Stimulated activated CD8-positive, alpha-beta memory T cell treated with anti-CD3 and anti-CD28 coated beads, Interleukin-15, amount 100 ng/mL, for 1 hour (primary cell): ENCODE measurements at places on chromosomes 4 and X.

DNA sequence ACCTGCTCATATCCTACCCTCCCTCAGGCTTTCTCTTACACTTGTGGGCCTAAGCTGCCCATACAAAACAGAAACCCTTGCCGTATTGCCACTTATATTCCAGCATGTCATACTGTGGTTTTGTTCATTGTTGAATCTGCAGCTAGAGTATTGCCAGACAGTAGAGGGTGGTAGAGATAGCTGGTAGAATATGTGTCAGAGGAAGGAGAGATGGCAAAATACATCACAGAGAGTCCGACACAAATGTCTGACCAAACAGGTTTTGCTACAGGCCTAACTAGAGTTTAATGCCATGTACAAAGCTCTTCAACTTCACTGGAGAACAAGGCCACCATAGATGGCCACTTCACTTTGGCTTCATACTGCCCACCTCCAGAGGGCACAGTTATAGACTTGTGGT, 160.1 kb downstream of the EFHC2 start:
- DNase-seq, result no peak

- no peak for DNase-seq
Observed at GRCh38 chrX:56284269-56284668, 52.1 kb downstream of the KLF8 start.

DNA sequence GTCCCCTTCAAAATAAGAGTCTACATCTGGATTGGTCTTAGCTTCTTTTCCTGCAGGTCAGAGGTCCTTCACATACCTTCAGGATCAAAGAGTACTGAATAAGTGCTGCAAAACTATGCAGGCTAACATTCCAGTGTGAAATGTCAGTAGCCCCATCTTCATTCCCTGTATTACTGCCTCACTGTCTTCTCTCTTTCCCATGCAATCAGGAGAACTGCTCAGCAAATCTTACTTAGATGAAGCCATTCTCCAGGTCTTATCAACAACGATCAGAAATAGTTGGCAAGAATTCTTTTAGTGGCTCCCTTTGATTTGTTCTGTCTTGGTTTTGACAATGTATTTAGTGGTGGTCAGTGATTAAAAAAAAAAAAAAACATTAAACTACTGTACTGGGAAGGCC, 26.0 kb upstream of the IQCM start:
- DNase-seq, result no peak

DNA sequence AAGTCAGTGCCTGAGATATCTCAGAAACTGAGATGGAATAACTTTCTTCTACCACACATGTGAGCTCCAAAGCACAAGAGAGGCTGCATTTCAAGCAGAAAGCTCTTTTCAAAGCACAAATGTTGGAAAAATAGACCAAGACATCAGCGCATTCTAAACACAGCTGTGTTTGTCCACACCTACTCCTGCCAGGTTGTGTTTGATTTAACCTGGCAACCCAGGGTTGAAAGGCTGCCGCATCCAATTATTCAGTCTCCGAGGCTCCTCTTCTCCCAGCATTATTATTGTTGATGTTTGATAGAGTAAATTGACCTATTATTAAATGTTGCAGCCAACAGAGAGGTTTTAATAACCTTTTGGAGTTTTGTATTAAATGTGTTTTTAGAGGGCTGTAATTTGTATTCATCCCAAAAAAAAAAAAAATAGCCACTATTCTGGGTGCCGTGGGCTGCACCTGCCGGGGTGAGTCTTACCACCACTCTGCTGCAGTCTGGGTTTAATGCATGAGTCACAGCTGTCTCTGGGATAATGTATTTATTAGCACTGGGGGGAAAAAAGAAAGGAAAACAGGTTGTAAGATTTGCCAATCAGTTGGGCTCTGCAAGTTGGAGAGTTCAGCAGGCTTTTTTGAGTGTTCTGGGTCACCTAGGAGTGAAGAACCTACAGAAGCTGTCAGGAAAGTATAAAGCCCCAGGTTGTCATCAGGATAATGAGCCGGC, 105.2 kb upstream of the NOCT start:
- no peak for DNase-seq

GRCh38 chrX:154466907-154467306, 8.8 kb downstream of the PLXNA3 start:
- no peak for DNase-seq

- DNase-seq, result no peak
Observed at GRCh38 chr4:123706973-123707372, 310.4 kb downstream of the SPRY1 start.

GRCh38 chr4:6658597-6659075, 18.2 kb downstream of the MRFAP1 start:
- no peak for DNase-seq

GRCh38 chrX:132023896-132024386, 839 bp downstream of the STK26 start:
- DNase-seq, result no peak

- DNase-seq, result no peak
Observed at GRCh38 chr4:76634220-76634619, 199.2 kb downstream of the SHROOM3 start.

GRCh38 chr4:156954587-156954986, 17.0 kb downstream of the PDGFC start:
- DNase-seq, result no peak

DNA sequence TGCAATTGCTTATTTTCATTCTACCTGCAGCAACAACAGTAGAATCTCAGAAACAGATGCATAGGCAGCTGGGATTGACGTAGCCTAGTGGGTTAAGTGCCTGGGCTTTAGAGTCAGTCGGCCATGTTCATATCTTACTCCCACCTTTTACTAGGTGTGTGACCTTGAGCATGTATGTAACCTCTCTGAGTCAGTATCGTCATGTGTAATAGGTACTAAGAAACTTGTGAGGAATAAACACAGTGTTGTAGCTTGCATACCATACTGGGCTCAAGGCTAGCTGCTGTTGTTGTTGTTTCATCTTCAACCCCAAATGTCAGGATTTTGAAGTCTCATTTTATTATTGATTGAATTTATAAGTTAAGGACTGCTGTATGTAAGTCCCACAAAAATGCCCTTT, 14.2 kb downstream of the RAB9A start:
- DNase-seq, result no peak

DNA sequence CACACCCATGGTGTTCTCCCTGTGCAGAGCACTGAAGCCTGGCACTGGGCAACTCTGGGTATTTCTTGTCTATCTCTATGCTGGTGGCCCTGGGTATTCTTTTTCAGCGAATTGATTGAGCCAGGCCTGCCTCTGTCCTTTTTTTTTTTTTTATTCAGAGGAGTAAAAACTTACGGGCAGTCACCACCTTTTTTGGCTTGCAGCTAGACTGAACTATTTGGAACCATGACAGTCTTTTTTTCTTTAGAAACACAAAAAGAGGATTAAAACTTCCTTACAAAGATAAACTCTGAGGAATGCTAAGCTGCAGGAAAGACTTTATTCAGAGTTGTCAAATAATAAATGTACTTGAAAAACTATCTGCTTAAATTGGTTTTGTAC, 119.2 kb upstream of the STIM2 start:
- DNase-seq, result no peak

DNA sequence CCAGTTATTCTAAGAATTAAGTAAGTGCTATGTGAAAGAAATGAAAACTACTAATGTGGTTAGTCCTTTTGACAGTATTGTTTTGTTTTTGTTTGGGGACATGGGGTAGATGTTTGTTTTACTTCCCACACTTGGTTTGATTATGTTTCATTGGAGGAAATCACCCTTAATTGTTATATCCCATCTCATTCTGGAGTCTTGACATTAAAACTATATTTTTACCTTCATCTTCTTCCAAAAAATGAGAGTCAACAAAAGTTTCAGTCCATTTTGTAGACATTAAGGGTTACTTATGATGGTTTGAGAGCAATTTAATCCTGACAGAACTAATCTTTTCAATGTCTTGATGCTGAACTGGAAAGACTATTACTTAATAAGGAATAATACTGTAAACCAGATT, 108.7 kb downstream of the GPC3 start:
- no peak for DNase-seq

GRCh38 chr4:81211956-81212355, 3.1 kb downstream of the PRKG2 start:
- DNase-seq, result no peak

- DNase-seq, result no peak
Observed at GRCh38 chr4:168415911-168416310, 64.4 kb downstream of the DDX60L start.

GRCh38 chr4:111537871-111538270, 607.4 kb upstream of the FAM241A start:
- no peak for DNase-seq

DNA sequence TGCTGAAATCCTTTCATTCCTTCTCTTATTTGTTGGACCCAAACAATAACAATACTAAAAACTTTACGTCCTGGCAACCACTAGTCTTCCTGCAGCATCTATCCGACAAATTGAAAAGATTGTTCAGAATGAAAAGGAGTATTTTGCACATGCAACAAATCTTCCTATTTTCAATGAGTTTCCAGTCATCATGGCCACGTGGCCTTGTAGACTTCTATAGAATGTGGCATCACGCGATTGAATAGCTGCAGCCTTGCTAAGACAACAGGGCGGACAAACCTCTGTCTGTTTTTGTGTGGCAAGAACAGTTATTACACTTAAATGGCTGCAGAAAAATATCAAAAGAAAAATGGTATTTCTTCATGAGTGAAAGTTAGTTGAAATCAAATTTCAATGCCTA, 297.9 kb upstream of the LCORL start:
- DNase-seq, result no peak

DNA sequence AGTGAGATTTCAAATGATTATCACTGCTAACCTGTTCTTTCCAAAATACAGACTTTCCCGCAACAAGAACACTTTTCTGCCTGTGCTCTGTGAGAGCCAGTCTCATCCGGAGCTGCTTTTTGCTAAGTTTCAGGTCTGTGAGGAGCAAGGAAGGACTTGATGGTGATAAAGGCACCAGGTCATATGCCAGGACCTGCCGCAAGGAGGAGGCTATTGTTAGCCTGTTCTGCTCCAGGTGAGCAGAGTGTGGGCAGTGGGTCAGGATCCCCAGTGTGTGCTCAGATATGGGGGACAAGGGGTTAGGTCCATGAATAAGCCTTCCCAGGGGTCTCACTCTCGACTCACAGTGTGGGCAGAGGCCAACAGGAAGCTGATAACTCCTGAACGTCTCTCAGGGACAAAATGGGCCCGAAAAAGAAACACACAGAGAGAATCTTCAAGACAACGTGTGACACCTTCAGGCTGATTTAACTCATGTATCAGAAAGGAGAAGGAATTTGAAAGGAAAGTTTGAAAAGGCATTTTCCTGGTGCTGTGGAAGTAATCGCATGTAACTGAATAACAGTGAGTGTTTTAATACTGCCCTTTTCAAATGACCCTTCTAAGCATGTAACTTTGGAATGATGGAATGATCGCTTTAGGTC, 57.7 kb upstream of the PDLIM3 start:
- no peak for DNase-seq

- DNase-seq, result no peak
Observed at GRCh38 chr4:135244056-135244455, 1042.5 kb upstream of the PABPC4L start.

DNA sequence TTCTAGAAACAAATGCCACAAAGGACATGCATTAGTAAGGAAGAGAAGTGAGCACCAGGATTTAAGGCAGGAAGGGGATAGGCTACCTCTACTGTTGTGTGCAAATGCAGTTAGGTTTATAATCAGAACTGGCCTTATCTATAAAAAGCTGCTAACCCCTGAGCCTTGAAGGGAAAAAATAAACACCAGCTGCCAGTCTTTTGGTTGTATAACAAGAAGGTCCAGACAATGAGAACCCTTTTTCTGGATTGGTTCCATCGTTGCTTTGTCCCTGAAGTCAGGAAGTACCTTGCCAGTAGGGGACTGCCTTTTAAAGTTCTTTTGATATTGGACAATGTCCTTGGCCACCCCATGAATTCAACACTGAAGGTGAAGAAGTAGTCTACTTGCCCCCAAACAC, 126.7 kb upstream of the OTUD4 start:
- DNase-seq, result no peak

- no peak for DNase-seq
Observed at GRCh38 chrX:45952030-45952429, 593.2 kb downstream of the ZNF674 start.

DNA sequence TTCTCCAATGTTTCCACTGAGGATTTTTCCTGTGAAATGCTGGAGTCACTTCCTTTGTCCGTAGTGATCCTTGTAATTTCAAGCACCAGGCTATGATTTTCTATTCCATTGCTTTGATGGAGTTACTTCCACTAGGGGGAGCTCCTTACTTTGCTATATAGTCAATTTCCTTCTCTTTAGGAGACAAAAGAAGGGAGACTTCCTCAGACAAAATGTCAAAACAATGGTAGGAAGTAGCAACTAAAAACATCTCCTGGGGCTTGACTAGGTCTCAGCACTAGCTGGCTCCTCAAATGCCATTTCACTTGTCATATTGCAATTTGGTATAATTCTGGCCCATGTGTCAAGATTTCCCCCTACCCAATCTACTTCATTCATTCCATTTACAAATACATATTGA, 24.1 kb downstream of the ZCCHC12 start:
- no peak for DNase-seq

DNA sequence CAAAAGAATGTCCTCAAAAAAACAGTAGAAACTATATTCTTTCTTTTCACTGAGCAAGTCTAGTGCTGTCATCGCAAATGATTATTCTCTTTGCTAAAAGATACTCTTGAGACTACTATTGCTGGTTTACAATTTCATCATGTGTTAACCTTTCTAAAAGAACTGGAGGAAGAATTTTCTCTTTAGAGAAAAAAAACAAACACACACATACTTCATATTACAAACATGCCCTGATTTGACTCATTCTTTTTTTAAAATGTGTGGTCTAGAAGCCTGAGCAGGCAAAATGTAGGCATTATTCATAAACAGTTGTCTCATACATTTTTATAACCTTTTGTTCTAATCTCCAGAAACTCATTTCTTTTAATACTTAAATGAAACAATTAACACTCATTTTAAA, 60.6 kb upstream of the FAT4 start:
- DNase-seq, result no peak

DNA sequence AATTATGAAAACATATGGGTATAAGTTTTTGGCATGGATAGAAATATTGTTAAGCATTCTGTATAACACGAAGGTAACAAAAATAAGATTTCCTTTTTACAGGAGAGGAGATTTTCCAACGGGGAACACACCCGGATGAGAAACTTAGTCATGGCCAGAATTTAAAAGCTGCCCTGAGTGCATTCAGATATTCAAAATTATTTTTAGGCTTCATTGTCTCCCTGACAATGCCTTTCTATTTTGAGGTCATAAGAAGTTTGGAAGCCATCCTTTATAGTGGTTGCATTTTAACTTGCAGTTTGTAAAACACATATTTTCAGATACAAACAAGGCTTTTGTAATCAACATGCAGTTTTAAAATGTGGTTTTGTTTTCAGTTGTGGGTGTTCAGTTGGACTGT, 357.5 kb upstream of the FAM47C start:
- no peak for DNase-seq
